Cardiac fibroblast (primary cell): ENCODE measurements at places on chromosomes 12 and 14.

GRCh38 chr12:11500861-11501230 lies 105.5 kb upstream of the PRB2 start:
- no peak for DNase-seq

- DNase-seq = no peak
Measured at GRCh38 chr14:22872833-22873520, 1.4 kb downstream of the LRP10 start.

- no peak for DNase-seq
Measured at GRCh38 chr12:70784042-70784668, 136.4 kb downstream of the PTPRR start.

- DNase-seq = no peak
Measured at GRCh38 chr14:93220509-93220908, 13.5 kb downstream of the UBR7 start.

- DNase-seq = no peak
Measured at GRCh38 chr12:70659077-70659606, 21.9 kb upstream of the PTPRB start.

- no peak for DNase-seq
Measured at GRCh38 chr12:132152411-132152821, 8.2 kb downstream of the NOC4L start.

GRCh38 chr14:87063181-87063580 lies 929.8 kb downstream of the GALC start:
- no peak for DNase-seq

GRCh38 chr12:50182461-50182860 lies 15.3 kb upstream of the CERS5 start:
- DNase-seq = no peak

DNA sequence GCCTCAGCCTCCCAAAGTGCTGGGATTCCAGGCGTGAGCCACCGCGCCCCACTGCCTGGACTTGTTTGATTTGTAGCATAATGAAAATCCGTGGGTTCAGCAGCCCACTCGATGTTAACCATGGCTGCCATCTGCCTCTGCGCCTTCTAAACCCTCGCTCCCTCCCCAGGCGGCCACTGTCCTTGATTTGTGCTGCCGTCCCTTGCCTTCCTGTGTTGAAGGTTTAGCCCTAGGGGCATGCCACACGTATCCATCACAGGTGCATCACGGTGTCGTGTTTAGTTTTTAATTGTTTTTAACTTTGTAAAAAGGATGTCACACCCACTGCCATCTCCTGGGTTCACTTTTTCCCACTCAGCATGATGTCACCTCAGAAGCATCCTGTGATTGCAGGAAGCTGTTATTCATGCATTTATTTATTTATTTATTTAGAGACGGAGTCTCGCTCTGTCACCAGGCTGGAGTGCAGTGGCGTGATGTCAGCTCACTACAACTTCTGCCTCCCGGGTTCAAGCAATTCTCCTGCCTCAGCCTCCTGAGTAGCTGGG lies 24.5 kb upstream of the ULK1 start:
- peak; percentile 82 for DNase-seq

- no peak for DNase-seq
Measured at GRCh38 chr12:123118497-123118896, 32.4 kb downstream of the PITPNM2 start.
